Activated naive CD8-positive, alpha-beta T cell treated with anti-CD3 and anti-CD28 coated beads, Interleukin-2, amount 50 U/mL, for 16 hours (primary cell): ENCODE measurements at places on chromosomes 6 and 20.

GRCh38 chr6:168909288-168909687 lies 344.4 kb downstream of the THBS2 start:
- DNase-seq = no peak

DNA sequence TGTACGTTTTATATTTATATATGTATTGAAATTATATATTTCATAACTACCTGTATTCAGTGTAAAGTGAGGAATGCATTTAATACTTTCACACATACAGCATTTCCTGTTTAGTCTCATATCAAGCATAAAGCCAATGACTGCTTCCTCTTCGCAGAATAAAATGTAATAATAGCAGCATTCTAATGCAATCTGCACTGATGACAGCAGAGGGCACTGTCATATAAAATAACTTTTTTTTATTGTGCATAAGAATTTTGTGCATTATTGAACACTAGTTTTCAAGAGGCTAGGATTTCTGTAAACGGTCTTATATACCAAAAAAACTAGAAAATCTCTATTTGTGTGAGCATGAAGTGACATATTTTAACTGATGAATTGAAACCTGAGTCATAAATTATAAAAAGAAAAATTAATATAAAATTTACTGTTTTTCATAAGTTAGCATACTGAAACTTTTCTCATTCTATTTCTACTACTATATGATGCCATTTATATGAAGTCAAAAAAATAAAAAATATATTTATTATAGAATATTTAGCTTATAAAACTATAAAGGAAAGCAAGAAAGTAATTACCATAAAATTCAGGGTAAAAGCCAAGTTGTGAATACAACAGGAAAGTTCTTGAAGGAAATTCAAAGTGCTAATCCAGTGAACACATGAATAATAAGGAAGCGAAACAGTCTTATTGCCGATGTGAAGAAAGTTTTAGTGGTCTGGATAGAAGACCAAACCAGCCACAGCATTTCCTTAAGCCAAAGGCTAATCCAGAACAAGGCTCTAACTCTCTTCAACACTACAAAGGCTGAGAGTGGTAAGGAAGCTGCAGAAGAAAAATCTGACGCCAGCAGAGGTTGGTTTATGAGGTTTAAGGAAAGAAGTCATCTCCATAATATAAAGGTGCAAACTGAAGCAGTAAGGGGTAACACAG lies 36.3 kb downstream of the RNF146 start:
- no peak for DNase-seq

GRCh38 chr6:71408787-71409723 lies 120.4 kb downstream of the OGFRL1 start:
- DNase-seq = no peak

- no peak for DNase-seq
Observed at GRCh38 chr6:31016659-31017299, 6.5 kb downstream of the MUC22 start.

- no peak for DNase-seq
Observed at GRCh38 chr20:39289316-39289715, 327.2 kb downstream of the DHX35 start.

DNA sequence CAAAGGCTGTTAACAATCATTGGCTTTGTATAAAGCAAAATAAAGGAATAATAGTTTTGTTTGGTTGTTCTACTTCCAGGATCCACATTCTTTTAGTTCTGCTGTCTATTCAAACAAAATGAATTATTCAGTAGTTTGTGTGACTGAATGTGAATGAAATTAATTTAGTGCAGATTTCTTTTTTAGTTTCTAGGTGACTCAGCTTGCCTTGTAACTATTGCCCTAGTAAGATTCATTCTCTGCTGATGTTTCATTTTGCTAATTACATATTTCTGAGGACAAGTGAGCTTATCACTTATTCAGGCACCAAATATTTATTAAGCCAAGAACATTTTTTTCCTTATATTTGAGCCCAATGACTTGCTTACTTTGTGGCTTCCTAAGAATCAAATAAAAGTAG lies 46.5 kb upstream of the RIPOR2 start:
- DNase-seq = no peak

DNA sequence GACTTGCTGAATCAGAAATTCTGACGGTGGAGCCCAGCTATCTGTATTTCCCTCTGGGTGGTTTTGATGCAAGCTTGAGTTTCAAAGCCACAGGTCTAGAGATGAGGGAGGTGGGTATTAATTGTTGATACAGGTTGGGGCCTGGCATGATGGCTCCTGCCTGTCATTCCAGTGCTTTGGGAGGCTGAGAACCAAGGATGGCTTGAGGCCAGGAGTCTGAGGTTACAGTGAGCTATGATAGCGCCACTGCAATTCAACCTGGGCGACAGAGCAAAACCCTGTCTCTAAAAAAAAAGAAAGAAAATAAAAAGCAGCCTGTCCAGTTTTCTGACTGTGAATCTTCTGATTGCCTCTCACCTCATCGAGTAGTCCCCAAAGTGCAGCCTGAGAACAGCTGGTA lies 184.8 kb upstream of the SASH1 start:
- no peak for DNase-seq
